ENCODE measurements at places on chromosomes 12 and 14. TPM values are rescaled to one million over a fixed set of nuclear protein-coding genes. Genes with fewer than 3 reads are reported as not detected.
A peak's percentile ranks its signal among the peaks of the same experiment; 100 is the strongest.

DNA sequence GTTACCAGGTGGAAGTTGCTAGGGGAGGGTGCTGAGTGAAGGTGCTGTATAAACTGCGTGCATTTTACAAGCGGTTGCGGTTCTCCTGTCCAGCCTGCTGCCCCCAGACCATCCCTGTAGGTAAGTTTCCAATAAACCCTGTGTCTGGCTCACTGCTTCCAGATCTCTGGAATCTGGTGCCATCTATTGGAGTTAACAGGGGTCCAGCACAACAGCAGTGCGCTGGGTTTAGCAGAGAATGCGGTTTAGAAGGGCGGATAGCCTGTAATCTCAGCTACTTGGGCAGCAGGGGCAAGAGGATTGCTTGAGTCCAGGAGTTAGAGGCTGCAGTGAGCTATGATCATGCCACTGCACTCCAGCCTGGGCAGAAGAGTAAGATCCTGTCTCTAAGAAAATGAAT lies 4.9 kb downstream of the AACS start:
- DNase-seq, result no peak
- H3K27me3 ChIP-seq, result no peaks in the 10 kb centered on the region
- peaks cover 40% of the 10 kb centered on the region for H3K36me3 ChIP-seq
- H3K4me1 ChIP-seq, result peaks cover 10% of the 10 kb centered on the region
- H3K27ac ChIP-seq, result no peak overlapping the region
- H3K4me3 ChIP-seq, result no peak overlapping the region

DNA sequence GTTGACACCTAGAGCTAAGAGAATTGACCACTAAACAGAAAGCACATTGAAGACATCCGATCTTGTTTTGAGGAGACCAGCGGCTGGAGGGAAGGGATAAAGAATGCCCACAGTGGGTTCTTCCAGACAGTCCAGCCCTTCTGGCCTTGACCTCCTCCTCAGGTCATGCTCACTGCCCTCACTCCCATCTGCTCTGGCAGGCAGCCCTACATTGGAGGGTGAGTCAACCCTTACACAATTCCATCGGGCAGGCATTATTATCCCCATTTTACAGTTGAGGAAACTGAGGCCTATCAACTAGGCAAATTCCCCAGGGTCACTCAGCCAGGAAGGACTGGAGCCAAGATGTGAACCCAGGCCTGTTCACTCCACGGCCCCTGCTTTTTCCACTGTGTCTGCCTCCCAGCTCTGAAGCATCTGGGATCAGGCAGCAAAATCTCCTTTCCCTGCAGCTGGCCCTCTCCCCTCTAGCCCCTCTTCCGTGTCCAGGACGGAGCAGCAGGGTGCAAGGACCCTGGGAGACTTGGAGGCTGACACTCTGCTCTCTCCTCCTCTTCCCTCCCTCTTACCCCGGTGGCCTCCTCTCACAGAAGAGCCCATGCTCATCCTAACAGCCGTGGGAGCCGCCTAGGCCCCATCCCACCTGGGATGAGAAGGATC lies 5.3 kb downstream of the SCNN1A start:
- H3K4me3 ChIP-seq, result peak overlapping the region; percentile 89
- DNase-seq, result peak; percentile 76
- no peaks in the 10 kb centered on the region for H3K27me3 ChIP-seq
- peak overlapping the region; percentile 43 for H3K27ac ChIP-seq

DNA sequence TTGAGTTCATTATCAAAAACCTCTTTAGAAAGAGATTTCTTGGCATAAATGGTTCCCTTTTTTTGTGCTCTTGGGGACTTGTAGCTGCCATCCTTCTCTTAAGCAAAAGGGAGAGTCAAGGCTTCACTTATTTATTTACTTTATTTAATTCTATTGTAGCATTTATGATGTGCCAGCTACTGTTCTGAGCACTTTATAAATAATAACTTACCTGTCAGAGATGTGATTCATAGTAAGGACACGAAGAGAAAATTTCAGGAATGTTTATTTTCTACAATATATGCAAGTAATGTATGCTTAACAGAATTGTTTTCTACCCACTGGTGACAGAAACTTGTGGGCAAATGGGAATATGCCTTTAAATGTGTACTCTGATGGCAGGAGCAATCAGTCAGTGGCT lies 33.3 kb downstream of the TMEM117 start:
- H3K27me3 ChIP-seq, result no peaks in the 10 kb centered on the region
- H3K4me3 ChIP-seq, result no peak overlapping the region
- H3K36me3 ChIP-seq, result peaks cover 6% of the 10 kb centered on the region
- peaks cover 4% of the 10 kb centered on the region for H3K4me1 ChIP-seq

DNA sequence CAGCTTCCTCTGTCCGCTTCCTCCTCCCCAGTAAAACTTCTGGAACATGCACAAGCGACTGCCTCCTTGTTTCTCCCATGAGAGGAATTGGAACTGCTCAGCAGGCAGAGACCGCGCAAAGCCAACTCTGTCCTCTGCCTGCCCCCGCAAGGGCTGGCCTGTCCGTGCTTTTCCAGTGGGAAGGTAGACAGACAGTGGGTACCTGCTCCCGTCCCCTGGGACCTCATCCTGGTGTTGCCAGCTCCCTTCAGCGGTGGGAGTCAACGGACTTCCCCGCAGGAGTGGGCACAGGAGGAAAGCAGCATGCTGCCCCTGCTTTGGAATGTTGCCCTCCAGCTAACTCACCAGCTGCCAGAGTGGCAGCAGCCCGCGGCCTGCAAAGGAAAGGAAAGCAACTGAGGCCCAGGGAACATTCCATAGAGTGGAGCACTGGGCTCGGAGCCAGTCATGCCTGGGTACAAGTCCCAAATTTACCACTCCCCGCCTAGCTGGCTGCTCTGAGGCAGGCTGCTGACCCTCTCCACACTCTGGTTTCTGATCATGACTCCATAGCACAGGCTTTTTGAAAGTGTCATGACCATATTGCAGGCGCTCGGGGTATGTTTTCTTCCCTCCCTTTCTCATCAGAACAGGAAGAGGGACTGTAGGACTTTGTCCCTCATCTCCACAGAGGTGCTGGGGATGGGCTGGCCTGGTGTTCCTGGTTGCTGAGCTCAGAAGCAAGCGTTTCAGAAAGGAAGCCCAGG lies 89.2 kb upstream of the CLMN start:
- H3K4me1 ChIP-seq, result no peaks in the 10 kb centered on the region
- no peak overlapping the region for H3K4me3 ChIP-seq
- no peak for DNase-seq
- H3K27ac ChIP-seq, result no peak overlapping the region
- H3K27me3 ChIP-seq, result no peaks in the 10 kb centered on the region
- peaks cover 6% of the 10 kb centered on the region for H3K36me3 ChIP-seq

DNA sequence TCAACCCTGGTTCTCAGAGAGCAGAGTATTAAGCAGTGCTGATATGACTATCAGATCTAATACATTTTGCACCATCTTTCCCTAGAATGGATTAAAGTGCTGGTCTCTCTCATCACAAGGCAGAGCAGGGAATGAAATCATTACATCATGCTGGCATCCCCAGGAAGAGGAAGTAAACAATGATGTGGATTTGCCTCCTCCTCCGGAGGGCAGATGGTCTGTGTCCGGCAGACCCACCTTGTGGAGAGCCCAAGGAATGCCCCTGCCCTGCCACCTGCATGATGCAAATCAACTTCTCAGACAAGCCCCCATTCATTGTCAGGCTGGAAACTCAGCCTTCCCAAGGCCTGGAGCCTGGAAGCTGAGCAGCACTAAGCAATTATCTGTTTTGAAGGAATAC lies 1149.1 kb downstream of the VRK1 start:
- no peaks in the 10 kb centered on the region for H3K27me3 ChIP-seq
- H3K4me3 ChIP-seq, result no peak overlapping the region
- no peak overlapping the region for H3K27ac ChIP-seq
- no peak for DNase-seq
- no peaks in the 10 kb centered on the region for H3K36me3 ChIP-seq

Gene FOXM1
- total RNA-seq, result 49.9 TPM

Gene KRT83
- 14.5 TPM for total RNA-seq
